ENCODE measurements at places on chromosomes 5 and 9.

GRCh38 chr9:109602987-109603386 lies 104.9 kb upstream of the PTPN3 start:
- no peak for DNase-seq

DNA sequence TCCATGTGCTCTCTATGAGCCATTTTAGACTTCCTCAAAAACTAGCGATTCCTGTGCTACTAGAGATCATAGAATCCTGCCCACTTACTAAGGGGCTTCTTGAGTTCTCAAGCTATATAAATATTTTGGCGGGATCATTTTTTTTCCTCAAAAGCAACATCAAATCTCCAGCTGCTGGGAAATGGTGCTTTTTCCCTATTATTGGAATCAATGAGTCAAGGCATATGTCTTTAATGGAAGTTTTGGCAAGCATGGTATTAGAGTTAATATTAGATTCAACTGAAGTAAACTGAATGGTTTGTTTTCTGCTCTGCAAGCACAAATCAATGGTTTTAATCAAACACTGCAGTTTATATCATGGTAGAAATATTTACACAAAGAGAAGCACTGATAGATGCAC lies 369.9 kb upstream of the PTGER4 start:
- no peak for DNase-seq

GRCh38 chr9:12813960-12814876 lies 39.4 kb downstream of the LURAP1L start:
- no peak for DNase-seq

DNA sequence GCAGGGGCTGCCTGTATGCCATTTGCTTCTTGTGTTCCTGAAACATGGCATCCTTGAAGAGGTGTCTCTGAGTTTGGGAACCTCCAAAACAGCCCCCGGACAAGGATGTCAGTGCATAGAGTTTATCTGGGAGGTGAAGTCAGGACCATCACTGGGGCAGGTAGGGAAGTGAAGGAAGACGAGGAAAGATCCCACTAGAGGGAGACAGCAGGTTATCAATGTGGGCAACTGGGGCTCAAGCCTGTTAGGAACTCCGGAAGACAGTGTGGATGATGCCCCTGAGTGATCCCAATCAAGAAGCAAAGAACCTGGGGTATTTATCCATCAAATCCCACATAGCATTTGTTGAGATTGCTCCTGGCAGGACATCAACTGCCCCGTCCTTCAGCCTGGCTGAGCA lies 233.1 kb downstream of the AGTPBP1 start:
- peak; percentile 14 for DNase-seq

DNA sequence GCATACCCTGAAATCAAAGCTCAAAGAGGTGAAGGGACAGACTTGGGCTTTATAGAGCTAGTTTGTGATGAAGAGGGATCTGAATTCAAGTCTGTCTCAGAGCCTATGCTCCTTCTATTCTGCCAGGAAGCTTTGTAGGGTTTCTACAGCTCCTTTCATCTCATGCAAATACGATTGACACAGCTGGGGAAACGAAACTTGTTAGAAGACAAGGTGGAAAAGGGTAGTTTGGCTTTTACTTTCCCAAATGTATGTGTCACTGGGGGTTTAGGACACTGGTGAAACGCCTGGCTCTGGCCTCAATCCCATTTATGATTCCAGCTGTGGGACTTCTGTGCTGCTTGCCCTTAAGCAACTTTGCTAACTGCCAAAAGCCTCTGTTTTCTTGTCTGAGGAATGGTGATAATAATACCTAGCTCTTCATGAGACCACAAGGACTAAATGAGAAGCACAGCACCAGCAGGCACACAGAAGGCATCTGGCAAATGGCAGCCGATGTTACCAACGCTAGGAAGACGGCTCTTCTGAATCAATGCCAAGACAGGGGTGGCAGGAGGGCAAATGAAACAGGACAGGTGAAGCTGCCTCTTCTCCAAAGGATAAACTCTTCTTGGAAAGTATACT lies 70.3 kb upstream of the EQTN start:
- DNase-seq, result no peak

DNA sequence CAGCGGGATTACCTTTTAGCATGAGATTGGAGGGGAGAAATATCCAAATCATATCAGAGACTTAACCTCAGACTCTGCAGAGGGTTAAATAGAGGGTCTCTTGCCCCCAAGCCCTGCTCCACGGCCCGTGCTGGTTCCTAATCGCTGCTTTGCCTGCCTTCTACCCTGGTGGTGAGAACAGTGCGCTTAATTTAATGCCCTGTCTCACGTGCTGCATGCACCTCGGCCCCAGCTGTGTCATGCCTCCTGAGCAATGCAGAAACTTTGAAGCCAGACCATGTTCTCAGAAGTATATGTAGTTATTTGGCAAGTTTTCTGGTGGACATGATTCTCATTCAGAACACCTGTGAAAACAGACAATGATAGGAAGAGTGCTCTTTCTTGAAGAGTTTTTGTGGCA lies 1.4 kb downstream of the OTULIN start:
- DNase-seq, result no peak

DNA sequence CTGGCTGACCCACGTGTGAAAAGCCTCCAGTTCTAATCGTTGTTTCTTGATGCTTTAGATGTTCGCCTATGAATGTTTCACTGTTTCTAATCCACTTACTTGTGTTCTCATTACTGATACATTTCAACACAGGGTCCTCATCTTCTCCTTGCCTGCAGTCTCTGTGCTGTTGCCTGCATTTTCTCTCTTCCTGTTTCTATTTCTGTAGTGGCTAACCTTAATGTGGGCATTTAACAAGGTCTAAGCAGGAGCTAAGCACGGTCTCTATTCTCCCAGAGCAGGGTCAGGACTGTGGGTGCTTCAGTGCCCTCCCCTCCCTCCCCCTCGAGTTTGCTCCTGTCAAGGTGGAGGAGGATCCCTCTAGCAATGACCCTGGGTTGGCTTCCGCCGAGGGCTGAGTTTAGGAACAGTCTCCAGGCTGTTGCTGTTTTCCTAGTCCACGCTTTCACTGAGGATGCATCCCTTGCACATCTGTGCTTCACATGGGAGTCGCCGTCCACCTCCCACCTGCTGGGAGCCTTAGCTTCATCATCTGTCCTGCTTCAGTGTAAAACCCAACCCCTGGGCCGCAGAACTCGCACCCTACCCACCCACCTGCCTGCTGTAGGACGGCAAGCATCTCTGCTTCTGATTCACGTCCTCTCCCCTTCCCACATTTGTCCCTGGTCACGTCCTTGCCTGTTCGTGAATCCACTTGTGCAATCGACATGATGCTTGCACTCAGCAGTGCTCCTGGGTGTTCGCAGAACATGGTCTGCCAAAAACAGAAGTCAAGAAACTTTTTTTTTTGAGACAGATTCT lies 2.4 kb upstream of the EXOC3 start:
- no peak for DNase-seq

DNA sequence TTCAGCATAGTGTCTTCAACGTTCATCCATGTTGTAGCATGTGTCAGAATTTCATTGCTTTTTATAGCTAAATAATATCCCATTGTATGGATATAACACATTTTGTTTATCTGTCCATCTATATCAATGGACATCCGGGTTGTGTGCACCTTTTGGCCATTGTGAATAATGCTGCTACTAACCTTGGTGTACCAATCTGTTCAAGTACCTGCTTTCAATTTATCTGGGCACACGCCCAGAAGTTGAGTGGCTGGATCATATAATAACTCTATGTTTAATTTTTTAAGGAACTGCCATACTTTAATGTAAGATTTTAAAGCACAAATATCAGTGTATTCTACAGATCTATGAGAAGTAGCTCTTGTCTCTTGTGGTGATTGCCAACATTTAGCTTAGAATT lies 43.5 kb downstream of the SCAI start:
- no peak for DNase-seq

GRCh38 chr5:79704553-79704952 lies 14.9 kb downstream of the CMYA5 start:
- DNase-seq, result no peak

GRCh38 chr9:114459464-114459863 lies 45.8 kb downstream of the WHRN start:
- no peak for DNase-seq

GRCh38 chr5:10354048-10354872 lies 765 bp downstream of the MARCHF6 start:
- DNase-seq, result peak; percentile 83

- DNase-seq, result no peak
Measured at GRCh38 chr5:71767661-71768060, 48.6 kb downstream of the CARTPT start.

DNA sequence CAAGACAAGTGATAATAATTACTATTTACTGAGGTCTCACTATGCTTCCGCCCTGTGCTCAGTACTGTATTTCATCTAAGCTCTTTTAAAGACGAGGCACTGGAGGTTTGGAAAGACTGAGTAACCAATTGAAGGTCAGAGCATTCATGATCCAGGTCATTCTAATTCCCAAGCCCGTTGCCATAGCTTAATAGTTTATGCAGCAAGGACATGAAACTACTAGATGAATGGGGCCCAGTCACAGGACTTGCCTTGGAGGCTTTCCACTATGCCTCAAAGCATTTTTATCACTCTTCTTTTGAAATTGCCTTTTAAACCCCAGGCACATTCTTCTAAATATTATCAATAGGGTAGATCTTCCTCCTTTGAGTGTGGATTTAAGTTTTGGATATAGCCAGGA lies 17.2 kb upstream of the NFIB start:
- no peak for DNase-seq

- DNase-seq, result peak; percentile 59
Measured at GRCh38 chr9:2621722-2622460, at the start of gene VLDLR. Gene VLDLR (plus strand): TSS chr9:2621787. CDS start chr9:2622190, 403 bp downstream.

DNA sequence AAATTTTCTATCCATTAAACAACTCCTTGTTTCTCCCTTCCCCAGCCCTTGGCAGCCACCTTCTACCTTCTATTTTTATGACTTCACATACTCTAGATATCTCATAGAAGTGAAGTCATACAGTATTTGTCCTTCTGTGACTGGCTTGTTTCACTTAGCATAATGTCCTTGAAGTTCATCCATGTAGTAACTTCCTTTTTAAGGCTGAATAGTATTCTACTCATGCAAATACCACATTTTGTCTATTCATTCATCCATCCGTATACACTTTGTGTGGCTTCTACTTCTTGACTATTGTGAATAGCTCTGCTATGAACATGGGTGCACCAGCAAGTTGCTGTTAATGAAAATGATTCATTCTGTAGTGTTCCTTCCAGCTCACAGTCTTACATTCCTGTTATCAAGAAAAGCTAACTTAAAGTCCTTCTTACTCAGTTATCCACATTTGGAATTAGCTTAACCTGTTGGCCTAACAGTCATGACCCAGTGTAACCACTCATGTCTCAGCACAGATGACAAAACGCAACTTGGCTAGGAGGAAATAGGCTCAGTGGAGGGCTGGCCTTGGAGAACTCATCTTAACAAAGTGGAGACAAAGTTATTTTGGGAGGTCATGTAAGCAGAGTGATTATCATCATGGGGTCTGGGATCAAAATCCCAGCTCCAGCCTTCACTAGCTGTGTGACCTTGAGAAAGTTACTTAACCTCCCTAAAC lies 129.7 kb upstream of the MAP3K1 start:
- no peak for DNase-seq

DNA sequence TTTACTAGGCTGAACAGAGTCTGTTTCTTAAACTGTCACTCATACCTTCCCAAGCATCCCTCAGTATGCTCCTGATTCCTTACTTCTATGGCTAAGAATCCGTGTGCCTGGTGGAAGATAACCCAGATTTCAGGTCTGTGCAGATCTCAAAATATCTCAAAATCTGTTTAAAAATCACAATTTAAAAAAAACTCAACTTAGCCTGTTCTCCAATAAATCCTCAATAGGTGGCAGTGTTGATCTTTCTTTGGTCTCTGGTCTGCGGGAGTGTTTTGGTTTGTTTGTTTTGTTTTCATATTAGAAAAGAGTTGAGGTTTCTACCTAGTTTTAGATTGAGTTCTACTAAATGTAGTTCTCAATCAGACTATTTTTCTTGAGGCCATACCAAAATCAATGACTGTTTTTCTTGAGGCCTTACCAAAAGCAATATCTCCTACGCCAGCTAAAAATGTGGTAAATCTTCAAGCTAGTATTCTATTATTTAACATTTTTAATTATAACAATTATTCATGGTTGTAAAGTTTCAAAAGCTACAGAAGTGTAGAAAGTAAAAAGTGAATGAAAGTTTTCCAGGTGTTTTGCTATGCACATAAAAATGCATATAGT lies 57.9 kb downstream of the TGFBR1 start:
- peak; percentile 63 for DNase-seq

DNA sequence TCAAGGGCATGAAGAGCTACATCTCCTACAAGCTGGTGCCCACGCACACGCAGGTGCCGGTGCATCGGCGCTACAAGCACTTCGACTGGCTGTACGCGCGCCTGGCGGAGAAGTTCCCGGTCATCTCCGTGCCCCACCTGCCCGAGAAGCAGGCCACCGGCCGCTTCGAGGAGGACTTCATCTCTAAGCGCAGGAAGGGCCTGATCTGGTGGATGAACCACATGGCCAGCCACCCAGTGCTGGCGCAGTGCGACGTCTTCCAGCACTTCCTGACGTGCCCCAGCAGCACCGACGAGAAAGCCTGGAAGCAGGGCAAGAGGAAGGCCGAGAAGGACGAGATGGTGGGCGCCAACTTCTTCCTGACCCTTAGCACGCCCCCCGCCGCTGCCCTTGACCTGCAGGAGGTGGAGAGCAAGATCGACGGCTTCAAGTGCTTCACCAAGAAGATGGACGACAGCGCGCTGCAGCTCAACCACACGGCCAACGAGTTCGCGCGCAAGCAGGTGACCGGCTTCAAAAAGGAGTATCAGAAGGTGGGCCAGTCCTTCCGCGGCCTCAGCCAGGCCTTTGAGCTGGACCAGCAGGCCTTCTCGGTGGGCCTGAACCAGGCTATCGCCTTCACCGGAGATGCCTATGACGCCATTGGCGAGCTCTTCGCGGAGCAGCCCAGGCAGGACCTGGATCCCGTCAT lies 1.4 kb downstream of the SNX18 start:
- no peak for DNase-seq

DNA sequence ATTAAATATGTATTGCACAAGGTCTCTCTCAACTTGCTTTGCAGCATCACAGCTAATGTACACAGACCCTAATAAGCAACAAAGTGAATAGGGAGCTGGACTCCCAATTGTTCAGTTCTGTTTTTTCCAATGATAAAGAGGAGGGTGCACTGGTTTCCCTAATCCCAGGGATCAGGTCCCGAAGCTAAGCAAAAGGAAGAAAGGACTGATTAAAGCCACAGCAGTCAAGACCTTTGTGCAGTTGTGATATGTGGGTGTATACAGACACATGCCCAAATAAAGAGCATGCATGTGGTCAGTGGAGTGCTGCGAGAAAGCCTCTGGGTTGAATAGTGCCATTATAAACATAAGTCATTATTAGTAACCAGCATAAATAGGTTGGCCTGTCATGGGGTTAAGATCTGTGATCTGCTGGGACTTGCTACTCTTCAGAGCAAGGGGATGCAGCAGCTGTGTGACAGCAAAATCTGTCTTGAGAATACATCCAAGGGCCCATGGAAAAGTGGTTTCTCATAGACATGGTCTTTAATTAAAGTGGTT lies 1863.1 kb upstream of the WWC1 start:
- DNase-seq, result no peak

GRCh38 chr9:136050266-136050700 lies 44.8 kb downstream of the NACC2 start:
- no peak for DNase-seq

All from NCI-H524 (cell line).